Activated naive CD4-positive, alpha-beta T cell treated with anti-CD3 and anti-CD28 coated beads for 36 hours (primary cell): ENCODE measurements at places on chromosomes 5 and 9.

DNA sequence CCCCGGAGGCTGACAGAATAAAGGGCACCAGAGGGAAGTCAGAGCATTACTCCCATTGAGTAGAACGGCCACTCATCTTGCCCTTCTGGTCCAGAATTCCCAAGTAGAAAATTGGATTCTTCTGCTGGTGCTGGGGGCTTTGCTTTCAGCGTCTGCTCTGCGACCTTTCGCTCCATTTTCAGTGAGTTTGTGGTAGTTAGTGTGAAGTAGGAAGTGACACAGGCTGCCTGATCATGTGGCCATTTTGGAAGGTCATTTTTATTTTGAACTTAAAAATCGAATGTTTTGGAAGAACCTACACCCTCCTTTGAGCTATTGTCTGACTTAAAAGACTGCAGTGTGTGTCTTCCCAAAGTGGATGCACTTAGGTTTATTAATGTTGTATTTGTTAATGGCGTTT is 56.7 kb upstream of the FAM120AOS start:
- H3K4me3 ChIP-seq, result no peak overlapping the region
- no peak overlapping the region for H3K27ac ChIP-seq
- peaks cover 15% of the 10 kb centered on the region for H3K36me3 ChIP-seq
- H3K27me3 ChIP-seq, result no peaks in the 10 kb centered on the region
- DNase-seq, result no peak

- H3K36me3 ChIP-seq, result no peaks in the 10 kb centered on the region
- no peak overlapping the region for H3K27ac ChIP-seq
- peaks cover 10% of the 10 kb centered on the region for H3K4me1 ChIP-seq
These were observed 34.7 kb upstream of the MIER3 start for GRCh38 chr5:56986626-56986947.

DNA sequence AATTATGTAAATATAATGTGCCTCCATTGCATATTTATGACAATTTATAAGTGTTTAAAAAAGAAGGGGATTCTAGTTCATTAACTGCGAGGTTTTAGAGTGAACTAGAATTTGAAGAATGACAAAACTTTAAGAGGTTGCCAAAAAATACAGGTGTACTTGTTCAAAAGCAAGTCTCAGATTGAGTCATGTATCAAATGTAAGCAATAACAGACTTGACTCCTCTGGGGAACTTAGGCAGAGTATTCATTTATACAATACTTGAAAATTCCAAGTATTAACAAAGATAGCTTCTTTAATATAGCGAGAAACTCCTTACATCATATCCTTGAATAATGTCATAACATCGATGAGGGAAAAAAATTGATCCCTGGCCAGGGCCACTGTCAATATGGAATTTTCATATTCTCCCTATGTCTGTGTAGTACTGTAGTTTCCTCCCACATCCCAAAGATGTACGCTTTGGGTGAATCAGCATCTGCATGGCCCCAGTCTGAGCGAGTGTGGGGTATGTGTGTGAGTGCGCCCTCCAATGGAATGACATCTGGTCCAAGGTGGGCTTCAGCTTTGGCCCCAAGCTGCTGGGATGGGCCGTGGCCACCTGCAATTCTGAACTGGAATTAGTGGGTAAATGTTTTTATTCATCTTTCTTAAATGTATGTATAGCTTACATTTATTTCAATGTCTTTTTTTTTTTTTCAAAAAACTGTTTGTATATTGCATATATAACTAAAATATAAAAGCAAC is 70.1 kb downstream of the RIC1 start:
- no peaks in the 10 kb centered on the region for H3K27me3 ChIP-seq
- no peak for DNase-seq
- H3K4me1 ChIP-seq, result peaks cover 18% of the 10 kb centered on the region
- H3K27ac ChIP-seq, result no peak overlapping the region
- H3K36me3 ChIP-seq, result peaks cover 26% of the 10 kb centered on the region

GRCh38 chr5:151123897-151124751 is 33.5 kb downstream of the ANXA6 start:
- H3K36me3 ChIP-seq, result peaks cover 60% of the 10 kb centered on the region
- no peak overlapping the region for H3K4me3 ChIP-seq
- no peaks in the 10 kb centered on the region for H3K27me3 ChIP-seq
- DNase-seq, result peak; percentile 76
- H3K4me1 ChIP-seq, result peaks cover 55% of the 10 kb centered on the region
- peak overlapping the region; percentile 90 for H3K27ac ChIP-seq
